CD4-positive, alpha-beta T cell (primary cell): ENCODE measurements at places on chromosomes 11 and 22.

DNA sequence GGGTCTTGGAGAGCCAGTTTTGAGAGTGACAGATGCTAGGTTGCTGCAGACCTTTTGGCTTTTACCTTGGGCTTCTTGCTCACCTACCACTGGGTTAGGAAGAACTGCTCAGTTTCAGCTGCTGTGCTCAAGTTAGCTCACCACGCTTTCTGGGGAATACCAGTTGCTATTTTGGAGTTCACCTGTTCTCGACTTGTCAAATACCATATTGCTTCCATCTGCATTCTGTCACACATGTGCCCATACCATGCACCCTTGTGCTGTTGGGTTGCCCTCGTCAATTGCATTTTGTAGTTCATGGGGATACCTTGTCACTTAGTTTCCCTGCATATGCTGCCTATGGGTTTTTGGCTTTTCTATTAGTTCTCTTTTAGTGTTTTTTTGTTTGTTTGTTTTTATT is 23.0 kb upstream of the BARX2 start:
- DNase-seq, result no peak

DNA sequence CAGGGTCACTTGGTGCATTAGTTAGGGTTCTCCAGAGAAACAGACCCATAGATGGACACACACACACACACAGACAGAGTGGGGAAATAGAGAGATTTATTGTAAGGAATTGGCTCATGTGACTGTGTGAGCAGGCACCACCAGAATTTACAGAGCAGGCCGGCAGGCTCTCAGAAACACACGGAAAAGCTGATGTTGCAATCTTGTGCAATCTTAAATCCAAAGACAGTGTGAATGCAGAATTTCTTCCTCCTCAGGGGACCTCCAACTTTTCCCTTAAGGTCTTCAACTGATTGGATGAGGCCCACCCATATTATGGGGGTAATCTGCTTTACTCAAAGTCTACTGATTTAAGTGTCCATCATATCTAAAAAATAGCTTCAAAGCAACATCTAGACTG is 49.8 kb downstream of the APIP start:
- no peak for DNase-seq

GRCh38 chr11:22163394-22163797 is 29.5 kb upstream of the ANO5 start:
- DNase-seq, result no peak

- DNase-seq, result no peak
These were observed 25.1 kb upstream of the GUCY1A2 start for GRCh38 chr11:107043242-107044006.

DNA sequence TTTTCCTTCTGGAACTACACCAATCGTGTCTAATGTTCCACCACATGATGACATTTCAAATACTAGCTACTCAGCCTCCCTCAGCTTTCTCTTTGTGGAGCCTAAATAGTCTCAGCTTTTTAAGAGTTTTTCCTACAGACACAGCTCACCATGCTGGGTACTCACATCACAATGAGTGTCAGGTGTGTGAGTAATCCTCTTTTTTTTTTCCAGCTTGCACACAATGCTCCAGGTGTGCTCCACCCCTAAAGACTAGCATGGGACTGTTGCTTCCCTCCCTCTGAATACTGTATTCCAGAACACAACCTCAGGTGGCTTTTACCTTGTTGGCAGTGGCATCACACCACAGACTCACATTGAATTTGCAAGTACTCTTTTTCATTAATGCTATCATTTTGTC is 11.7 kb downstream of the BTG4 start:
- DNase-seq, result no peak

DNA sequence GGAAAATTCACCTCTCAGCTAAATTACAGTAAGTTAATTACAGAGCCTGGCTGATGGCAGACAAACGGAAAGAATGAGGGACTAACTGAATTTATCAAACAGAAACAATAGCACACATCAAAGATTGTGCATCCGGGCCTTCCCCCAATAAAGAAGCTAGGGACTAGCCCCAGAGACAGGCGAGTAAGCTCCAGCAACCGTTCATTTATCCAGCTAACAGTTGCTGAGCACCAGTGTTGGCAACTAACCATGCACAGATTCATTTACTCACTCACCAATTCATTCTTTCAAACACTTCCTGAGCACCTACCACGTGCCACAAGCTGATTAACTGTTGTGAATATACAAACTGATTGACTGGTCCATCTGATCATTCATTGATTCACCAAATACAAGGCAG is 51.2 kb downstream of the SMCO4 start:
- DNase-seq, result no peak

DNA sequence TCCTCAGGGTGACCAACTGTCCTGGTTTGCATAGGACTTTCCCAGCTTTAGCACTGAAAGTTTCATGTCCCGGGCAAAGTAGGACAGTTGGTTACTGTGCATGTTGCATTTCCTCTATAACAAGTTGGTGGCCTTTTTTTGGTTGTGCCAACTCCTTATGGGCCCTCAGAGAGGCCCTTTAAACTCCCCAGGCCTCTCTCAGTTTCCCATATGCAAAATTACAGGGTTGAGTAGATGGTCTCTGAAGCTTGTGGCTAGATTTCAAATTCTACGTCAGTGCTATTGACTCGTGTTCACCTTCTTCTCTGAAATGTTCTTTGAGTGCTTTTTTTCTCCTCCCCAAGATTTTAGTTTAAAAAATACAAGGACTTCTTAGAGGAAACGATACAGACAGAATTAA is 92.5 kb downstream of the MYO18B start:
- no peak for DNase-seq

GRCh38 chr11:119608201-119608600 is 120.8 kb downstream of the NECTIN1 start:
- DNase-seq, result no peak

GRCh38 chr22:46851941-46852340 is 89.5 kb downstream of the TBC1D22A start:
- DNase-seq, result no peak

DNA sequence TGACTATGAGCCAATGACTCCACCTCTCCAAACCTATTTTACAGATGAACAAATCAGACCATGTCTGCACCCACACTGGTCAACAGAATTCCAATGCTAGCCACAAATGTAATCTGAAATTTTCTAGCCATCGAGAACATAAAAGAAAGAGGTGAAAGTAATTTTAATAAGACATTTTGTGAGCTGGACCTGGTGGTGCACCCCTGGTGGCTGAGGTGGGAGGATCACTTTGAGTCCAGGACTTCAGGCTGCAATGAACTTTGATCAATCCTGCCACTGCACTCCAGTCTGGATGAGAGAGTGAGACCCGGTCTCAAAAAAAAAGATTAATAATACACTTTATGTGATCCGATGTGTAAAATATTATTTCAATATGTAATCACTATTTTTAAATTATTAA is 9.4 kb upstream of the RNF185 start:
- no peak for DNase-seq

DNA sequence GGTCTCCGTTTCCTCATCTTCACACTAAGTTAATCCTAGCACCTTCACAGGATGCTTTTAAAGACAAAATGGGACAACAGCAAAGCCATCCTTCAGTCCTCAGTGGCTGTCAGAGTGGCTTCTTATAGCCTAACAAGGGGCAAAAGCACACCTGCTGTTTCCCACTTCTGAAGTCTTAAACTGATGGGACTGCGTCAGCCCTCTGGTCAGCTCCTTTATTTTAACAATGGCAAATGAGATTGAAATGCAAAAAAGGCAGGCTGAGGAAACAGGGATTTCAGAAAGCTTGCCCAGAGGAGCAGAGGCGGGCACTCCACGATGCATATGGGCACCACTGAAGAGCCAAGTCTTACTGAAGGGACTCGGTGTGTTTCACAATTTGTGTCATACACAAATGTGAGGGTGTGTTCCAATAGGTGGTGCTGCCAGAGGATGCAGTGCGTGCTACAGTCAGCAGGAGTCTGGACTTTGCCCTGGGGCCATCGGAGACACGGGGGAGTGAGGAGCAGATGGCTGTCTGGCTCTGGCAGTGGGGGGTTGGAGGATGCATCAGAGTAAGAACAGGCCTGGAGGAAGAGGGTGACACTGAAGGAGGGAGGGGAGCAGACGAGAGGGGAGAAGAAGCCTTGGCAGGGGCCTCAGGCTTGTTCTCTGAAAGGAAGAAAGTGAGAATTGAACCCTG is 47.3 kb downstream of the TENM4 start:
- no peak for DNase-seq

DNA sequence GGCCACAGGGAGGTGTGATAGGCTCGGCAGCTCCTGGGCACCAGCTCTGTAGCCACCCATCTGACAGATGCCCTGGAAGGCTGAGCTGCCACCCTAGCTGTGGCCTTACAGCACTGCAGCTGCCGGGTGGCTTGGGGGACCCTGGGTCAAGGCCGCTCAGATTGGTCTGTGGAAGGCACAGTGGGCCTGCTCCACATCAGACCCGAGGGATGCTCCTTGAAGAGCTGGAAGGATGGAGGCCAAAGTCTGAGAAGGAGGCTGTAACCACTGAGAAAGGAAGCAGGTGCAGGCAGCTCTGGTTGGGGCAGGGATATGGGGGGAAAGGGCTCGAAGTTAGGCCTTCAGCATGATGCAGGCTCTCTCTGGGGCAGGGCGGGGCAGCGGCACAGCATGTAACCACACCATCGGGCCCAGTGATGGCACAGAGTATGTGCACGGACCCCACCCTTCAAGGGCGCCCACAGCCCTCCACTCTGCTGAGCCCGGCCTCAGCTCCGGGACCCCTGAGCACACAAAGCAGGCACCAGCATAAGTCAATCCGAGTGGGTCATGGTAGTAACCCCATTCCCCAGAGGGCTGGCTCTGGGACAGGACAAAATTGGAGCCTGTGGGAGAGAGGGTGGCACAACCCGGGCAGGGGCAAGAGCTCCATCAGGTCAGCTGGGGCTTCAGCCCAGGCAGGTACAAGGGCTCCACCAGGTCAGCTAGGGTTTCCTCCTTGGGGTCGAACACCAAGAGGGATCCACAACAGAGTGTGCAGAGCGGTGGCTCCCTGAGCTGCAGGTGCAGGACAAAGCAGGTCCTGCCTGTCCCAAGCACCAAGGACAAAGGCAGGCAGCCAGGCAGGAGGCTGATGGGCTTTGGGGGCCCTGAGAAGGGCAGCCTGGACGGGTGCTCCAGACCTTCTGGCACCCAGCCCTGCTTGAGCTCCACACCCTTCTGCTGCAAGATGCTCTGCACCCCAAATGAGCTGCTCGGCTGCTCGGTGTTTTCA is 1511.1 kb downstream of the BRD1 start:
- no peak for DNase-seq

DNA sequence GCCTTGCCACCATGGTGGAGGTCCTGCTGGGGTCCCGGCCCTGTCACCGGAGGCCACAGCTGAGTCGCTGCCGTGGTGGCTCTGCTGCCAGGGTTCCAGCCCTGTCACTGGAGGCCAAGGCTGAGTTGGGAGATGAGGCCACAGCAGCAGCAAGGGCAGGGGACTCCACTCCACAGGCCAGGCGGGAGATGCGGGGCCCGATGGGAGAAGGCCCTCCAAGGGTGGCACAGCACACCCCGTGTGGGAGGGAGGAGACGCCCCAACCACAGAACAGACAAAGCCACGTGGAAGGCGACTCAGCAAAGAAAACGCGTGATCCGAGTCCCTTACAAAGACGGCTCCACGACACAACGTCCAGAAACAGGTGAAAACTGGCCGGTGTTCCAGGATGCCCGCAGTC is 159.3 kb downstream of the BRD1 start:
- no peak for DNase-seq

DNA sequence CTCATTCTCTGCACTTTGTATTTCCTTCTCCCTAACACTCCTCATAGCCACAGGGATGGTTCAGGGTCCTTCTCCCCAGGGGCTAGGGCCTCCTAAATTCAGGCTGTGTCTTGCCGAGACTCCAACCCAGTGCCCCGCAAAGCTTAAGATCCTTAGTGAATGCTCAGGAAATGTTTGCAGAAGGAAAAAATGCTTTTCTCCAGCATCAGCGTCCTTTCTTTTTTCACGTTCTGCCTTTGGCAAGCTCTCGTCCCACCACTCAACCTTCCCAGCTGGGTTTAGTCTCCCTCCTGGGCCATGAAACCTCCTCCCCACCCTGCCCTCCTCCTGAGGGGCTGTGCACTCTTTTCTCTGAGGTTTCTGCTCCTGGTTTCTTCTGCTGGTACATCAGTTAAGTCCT is 503.8 kb upstream of the B3GAT1 start:
- DNase-seq, result no peak

DNA sequence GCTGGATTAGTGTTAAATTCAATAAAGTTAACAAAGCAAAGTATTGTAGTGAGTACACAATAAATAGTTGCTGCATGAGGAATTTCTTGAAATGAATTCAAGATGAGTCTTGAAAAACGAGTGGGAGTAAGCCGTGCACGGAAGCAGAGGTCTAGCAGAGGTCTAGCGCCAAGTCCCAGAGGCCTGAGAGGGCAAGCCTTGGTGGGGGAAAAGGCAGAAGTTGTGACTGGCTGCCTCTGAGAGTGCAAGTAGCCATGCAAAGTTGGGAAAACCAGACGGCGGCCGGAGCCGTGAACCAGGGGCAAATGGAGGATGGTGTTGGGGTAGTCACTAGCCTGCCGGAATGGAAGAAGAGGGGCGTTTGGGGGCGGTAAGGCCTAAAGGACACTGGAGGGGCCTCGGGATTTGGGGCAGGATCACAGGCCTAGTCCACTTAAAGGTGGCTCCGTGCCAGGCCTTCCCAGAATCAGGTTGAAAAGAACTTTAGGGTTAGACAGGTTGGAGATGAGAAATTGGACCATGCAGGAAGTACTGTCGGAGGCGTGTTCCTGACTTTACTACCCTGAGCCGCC is 379 bp upstream of the SLC3A2 start:
- DNase-seq, result peak; percentile 22

DNA sequence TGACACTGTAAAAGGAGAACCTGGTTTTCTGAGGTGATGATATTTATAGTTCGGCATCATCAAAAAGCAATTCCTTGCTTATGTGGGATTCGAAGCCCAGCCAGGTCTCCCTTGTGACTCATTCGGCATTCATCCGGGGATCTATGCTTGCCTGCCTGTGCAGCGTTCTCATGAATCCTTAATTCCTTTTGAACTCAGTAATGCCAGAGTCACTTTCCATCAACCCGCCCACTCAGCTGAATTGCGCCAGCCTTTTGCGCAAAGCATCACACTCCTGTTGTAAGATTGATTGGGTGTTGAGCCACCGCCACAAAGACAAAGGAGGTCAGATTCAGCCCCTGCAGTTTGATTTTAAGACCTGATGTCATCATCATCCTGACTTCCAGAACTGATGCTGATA is 128.6 kb downstream of the SLC17A6 start:
- DNase-seq, result no peak

DNA sequence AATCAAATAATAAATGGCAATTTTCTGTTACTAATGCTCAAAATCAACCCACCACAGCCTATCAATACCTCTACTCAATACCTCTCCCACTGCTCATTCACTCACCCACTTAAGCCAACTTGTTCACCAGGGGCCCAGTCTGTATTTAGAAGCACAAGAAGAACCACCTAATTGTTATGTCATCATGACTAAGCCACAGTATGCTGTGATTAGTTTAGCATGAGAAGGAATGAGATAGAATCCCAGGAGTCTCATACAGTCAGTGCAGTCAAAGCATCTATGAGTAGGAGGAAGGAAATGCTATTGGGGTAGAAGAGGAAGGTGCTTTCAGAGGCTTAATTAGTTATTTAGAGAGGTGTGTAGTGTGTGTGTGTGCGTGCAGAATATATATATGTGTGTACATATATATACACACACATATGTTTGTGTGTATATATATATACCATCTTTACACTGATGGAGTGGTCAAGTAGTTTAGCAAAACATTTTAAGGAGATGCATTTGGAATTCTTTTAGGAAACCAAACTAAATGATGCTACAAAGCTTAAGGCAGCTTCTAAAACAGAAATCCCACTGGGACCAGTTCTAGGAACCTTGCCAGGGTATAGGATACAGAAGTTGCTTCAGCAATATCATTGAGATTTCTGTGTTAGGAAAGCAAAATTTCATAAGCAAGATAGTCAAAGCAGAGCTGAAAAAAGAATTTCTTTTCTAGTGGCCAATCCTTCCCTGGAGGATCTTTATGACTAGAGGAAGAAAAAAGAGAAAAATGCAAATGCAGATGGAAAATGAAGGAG is 27.5 kb downstream of the KCNA4 start:
- no peak for DNase-seq
